ENCODE measurements at places on chromosomes 16 and 17.

GRCh38 chr16:23584186-23585076 is 11.7 kb downstream of the NDUFAB1 start:
- DNase-seq = no peak

DNA sequence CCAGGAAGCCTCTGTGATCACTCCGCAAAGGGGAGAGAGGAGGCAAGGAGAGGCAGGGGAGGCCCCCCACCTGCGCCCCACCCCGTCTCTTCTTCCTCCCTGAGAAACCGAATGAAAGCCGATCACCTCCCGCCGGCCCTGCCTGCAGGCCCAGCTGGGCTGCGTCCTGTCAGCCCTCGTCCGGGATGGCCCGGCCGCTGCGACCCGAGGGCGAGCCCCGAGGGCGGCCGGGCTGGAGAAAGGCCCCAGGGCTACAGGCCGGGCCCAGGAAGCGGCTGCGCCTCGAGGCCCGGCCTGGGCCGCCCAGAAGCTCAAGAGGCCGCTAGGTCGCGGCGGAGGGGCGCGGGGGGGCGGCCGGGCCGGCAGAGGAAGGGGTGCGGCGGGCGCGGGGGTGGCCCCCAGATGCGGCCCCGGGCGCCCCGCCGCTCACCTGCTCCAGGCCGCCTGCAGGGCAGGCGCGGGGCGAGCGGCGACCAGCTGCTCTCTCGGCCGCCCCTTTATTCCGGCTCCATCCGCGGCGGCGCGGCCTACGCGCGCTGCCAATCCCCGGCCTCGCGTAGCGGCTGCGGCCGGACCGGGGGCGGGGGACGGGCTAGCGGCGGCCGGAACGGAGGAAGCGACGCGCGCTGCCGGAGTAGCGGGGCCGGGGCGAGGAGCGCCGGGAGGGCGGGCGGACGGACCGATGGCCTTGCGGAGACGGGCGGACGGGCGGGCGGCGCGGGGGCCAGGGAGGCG is at the start of gene ZNF319:
Gene ZNF319 (minus strand): TSS at position 702 of the 735 bp plus-strand sequence. CDS start 2,407 bp downstream, outside the sequence.
- peak; percentile 28 for DNase-seq

GRCh38 chr17:40486522-40487370 is 14.7 kb downstream of the TNS4 start:
- DNase-seq = no peak

DNA sequence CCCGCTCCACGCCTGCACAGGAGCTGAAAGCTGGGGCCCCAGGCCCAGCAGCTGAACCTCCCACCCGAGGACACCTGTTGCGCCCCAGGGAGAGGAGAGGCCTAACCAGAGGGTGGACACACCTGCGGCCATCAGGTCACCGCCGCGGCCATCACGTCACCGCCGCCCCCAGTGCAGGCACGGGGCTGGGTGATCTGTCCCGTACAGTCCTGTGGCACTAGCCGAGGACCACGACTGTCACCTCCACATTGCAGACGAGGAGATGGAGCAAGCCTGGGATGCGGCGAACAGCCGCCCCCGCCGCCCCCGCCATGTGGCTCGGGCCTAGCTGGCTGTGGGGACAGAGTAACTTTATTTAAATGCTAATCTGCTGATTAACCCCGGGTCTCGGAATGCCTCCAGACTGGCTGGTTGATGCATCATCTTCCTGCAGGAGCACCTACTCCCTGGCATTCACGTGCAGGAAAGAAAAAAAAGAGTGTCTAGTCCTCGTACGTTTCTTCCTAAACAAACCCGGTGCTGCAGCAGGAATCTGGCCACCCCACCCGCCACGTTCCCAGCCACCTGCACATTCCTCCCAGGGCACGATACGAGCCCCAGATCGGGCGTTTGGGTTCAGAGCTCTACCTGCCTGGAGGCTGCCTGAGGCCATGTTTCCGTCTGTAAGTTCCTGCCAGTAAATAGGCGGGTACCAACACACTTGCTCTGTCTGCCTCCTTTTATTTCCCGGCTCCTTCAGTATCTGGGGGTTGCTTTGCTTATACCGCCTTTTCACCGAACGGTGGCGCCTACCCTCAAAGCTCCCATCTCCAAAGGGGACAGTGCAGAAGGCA is 29.9 kb downstream of the PIEZO1 start:
- no peak for DNase-seq

DNA sequence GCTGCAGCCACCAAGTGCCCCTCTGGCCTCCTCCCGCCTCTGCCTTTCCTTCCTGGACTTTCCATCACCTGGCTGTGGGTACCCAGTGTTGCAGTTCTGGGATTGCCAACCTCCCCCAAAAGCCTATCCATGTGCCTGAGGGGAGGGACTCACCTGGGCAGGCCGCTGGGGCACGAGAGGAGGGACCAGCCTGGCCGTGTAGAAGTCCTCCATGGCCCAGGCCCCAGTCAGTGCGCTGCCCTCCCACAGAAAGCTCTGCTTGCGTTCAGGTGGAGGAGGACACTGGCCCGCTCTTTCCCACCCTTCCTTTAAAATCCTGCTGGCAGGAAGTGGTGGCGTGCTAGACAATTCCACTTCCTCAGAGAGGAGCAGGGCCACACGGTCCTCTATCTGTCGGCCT is 14.2 kb downstream of the SLX4 start:
- no peak for DNase-seq

DNA sequence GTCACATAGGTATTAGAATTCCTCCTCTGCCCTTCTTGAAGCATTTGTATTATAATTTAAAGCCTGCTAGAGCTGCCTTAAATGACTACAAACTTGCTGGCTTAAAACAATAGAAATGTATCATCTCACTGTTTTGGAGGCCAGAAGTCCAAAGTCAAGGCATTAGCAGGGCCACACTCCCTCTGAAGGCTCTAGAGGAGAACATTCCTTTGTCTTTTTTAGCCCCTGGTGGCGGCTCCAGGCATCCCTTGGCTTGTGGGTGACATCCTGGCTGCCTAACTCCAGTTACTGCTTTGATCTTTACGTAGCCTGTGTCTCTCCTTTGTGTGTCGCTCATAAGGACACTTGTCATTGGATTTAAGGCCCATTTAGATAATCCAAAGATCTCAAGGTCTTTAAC is 186.6 kb upstream of the SALL1 start:
- no peak for DNase-seq

DNA sequence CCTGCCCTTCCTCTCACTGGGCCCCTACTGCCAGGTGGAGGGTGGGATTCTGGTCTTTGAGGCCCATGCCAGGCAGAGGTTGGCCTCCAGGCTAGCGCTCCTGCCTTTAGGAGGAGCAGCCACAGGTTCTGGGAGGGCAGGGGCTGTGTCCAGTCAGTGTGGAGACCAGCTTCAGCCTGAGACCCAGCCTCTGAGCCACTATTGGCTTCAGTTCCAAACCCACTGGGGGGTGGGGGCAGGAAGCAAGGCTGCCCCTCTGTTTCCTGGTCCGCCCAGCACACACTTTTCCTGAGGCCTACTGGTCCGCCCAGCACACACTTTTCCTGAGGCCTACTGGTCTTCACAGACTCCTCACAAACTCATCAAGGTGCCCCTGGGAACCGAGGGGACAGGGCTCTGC is 16.4 kb downstream of the SLC5A10 start:
- no peak for DNase-seq

GRCh38 chr16:89113152-89113547 is 19.5 kb downstream of the ACSF3 start:
- no peak for DNase-seq

DNA sequence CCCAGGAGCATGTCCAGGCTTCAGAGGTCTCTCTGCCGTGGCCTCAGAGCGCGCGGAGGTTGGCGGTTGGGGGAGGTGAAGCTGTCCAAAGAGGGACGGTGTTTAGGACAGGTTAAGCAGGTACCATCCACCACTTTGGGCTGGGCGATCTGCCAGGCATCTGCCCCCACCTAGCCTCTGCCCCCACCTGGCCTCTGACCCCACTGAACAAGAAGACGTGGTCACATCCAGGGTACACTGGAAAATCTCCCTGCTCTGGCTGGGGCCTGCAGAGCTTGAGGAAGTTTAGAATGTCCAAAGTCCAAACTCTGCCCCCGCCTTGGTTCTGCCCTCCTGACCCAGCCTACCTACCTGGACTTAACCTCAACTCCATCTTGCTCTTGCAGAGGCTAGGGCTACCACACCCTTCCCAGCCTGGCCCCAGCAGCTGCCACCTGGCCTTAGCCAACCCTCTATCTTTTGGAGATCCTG is 1.6 kb downstream of the ITGA3 start:
- DNase-seq = no peak

- DNase-seq = no peak
Observed at GRCh38 chr16:51666821-51667220, 515.8 kb upstream of the SALL1 start.

DNA sequence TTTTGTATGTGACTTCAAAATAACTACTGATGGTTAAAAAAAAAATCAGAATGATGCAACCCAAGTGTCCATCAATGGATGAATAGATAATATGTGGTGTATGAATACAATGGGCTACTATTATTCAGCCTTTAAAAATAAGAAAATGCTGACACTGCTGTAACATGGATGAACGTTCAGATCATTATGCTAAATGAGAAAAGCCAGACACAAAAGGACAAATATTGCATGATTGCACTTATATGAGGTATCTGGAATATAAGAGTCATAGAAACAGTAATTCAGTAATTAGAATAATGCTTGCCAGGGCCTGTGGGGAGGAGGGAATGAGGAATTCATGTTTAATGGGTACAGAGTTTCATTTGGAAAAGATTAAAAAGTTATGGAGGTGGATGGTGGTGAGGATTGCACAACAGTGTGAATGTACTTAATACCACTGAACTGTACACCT is 25.4 kb downstream of the TENT4B start:
- DNase-seq = no peak

- DNase-seq = no peak
Observed at GRCh38 chr16:85284141-85284817, 172.0 kb upstream of the CIBAR2 start.

DNA sequence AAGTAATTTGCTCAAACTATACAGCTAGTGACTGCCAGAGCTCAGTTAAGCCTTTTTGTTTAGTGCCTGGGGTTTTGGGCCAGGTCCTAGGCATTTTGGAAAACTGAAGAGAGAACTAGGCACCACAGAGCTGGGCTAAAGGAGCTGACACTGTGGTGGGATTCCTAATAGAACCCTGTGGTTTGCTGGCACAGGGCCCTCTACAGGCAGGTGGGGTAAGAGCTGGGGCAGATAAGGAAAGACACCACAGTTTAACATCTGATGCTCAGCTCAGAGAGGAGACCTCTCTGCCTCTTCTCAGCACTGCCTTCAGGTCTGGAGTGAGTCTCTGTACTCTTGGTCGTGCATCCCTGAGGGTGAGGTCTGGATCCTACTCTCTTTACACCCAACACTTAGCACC is 121.2 kb downstream of the SNX11 start:
- no peak for DNase-seq

DNA sequence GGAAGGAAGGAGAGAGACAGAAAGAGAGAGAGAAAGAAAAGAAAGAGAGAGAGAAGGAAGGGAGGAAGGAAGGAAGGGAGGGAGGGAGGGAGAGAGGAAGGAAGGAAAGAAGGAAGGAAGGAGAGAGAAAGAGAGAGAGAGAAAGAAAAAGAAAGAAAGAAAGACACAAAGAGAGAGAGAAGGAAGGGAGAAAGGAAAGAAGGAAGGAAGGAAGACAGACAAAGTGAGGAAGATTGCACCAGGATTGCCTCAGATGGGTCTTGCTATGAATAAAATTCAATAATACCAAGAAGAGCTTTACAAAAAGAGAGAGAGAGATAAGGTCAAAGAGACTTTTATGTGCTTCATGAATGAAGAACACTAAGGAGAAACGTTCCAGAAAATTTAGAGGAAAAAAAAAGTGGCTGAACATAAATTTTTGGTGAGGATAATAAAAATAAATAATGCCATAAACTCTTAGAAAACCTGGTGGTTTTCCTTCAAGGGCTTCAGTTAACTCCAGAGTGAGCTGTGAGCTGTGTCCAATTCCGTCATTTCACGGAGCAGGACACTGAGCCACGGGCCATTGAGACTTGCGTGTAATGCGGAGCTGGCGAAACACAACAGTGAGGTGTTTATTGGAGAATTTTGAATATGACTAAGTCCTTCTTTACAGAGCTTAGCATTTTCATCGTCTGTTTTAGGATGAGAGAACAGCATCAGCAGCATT is 72.7 kb upstream of the TNRC6C start:
- no peak for DNase-seq

- no peak for DNase-seq
Observed at GRCh38 chr17:28295677-28296578, 23.1 kb upstream of the TMEM97 start.

All from RKO (cell line).